ENCODE measurements at places on chromosomes 7 and 10. TPM values are rescaled to one million over a fixed set of nuclear protein-coding genes. Genes with fewer than 3 reads are reported as not detected.

LRIT1 gene
- total RNA-seq, result not detected

CALML5 gene
- total RNA-seq, result 0.23 TPM

PODXL gene
- total RNA-seq, result 623 TPM

PCDH15 gene
- total RNA-seq, result 0.48 TPM

CPVL gene
- total RNA-seq, result 43.8 TPM

CFAP43 gene
- total RNA-seq, result 0.69 TPM

RET gene
- total RNA-seq, result 17.8 TPM

HOXA7 gene
- not detected for total RNA-seq

RALA gene
- 59.3 TPM for total RNA-seq

GRCh38 chr10:71335173-71335708 lies 16.2 kb downstream of the SLC29A3 start:
- peaks cover 30% of the 10 kb centered on the region for H3K4me1 ChIP-seq
- H3K4me3 ChIP-seq, result no peak overlapping the region
- DNase-seq, result no peak

GRCh38 chr10:132981173-132981555 lies 38.8 kb upstream of the CFAP46 start:
- H3K27me3 ChIP-seq, result no peaks in the 10 kb centered on the region
- H3K27ac ChIP-seq, result no peak overlapping the region
- H3K4me1 ChIP-seq, result peaks cover 3% of the 10 kb centered on the region
- no peak overlapping the region for H3K4me3 ChIP-seq
- no peaks in the 10 kb centered on the region for H3K36me3 ChIP-seq
- no peak for DNase-seq

DNA sequence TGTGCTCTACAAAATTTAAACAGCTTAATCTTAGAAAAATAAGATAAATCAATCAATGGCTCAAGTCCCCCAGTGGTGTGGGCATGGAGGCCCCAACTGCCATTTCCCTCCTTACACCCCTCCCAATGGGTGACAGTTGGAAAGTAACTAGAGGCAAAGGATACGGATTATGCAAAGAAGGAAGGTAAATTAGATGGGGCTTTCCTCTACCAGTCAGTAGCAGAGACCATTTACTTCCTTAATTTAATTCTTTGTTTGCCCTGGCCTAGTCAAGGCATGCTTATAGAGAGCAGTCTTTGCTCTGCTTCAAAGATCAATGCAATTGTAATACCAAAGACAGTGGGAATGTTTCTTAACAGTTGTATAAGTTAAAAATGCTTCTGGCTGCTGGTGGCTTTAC lies 63.3 kb upstream of the PAPSS2 start:
- H3K27ac ChIP-seq, result no peak overlapping the region
- DNase-seq, result no peak
- no peak overlapping the region for H3K4me3 ChIP-seq

- H3K4me1 ChIP-seq, result no peaks in the 10 kb centered on the region
- no peaks in the 10 kb centered on the region for H3K27me3 ChIP-seq
- no peak overlapping the region for H3K4me3 ChIP-seq
These were observed 83.8 kb downstream of the TMEM130 start for GRCh38 chr7:98785929-98786571.

GRCh38 chr10:129899276-129900130 lies 64.6 kb downstream of the EBF3 start:
- peaks cover 75% of the 10 kb centered on the region for H3K4me1 ChIP-seq
- H3K4me3 ChIP-seq, result no peak overlapping the region
- no peak for DNase-seq
- H3K27ac ChIP-seq, result no peak overlapping the region
- no peaks in the 10 kb centered on the region for H3K36me3 ChIP-seq
- peaks cover 59% of the 10 kb centered on the region for H3K27me3 ChIP-seq

DNA sequence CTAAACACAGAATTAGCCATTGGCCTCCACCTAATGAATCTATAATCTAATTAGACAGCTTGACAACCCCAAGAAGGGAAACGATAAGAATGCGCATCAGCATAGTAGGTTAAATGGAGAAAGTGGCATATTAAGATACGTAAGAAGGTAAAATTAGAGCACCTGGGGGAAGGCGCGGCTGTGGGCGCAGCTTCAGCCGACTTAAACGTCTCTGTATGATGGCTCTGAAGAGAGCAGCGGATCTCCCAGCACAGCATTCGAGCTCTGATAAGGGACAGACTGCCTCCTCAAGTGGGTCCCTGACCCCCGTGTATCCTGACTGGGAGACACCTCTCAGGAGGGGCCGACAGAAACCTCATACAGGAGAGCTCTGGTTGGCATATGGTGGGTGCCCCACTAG lies 518.8 kb downstream of the PHTF2 start:
- no peak overlapping the region for H3K27ac ChIP-seq
- H3K4me1 ChIP-seq, result peaks cover 19% of the 10 kb centered on the region
- no peaks in the 10 kb centered on the region for H3K27me3 ChIP-seq
- H3K4me3 ChIP-seq, result no peak overlapping the region

DNA sequence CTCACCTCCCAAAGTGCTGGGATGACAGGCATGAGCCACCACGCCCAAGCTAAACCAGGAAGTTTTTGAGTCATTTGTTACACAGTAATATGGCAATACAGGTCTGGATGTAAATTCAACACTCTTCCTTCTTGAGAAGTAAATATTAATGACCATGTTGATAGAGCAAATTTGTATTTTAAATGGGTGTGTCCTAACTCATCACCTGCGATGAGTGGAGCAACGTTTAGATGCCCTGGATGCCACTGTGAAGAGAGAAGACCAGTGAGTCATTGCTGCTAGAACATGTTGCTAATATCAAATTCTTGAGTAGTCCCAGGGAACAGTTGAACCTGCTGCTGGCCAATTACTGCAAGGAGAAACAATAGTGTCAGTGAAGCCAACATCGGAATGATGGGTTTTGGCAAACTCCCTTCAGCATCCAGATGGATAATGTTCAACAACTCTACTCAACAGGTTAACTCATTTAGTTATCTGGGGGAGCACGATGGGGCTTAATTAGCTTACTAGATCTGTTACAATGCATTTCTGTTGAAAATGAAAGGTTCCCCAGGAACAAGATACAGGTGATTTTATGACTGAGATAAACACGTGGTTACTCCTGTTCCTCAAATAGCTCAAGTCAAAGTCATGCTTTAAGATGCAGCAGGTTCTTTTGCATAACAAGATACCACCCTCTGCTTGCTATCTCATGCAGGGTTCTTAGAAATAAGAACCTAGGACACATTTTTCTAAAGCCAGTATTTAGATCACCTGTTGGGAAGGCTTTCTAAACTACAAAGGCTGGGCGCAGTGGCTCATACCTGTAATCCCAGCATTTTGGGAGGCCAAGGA lies 146.8 kb downstream of the CALN1 start:
- no peak overlapping the region for H3K4me3 ChIP-seq
- peaks cover 20% of the 10 kb centered on the region for H3K36me3 ChIP-seq
- H3K4me1 ChIP-seq, result peaks cover 58% of the 10 kb centered on the region
- no peaks in the 10 kb centered on the region for H3K27me3 ChIP-seq
- no peak overlapping the region for H3K27ac ChIP-seq

- peaks cover 74% of the 10 kb centered on the region for H3K36me3 ChIP-seq
- no peak overlapping the region for H3K4me3 ChIP-seq
- H3K27ac ChIP-seq, result no peak overlapping the region
- H3K27me3 ChIP-seq, result no peaks in the 10 kb centered on the region
- DNase-seq, result no peak
These were observed 77.2 kb downstream of the DYNC2I1 start for GRCh38 chr7:158933468-158934139.

- H3K4me3 ChIP-seq, result no peak overlapping the region
- no peak overlapping the region for H3K27ac ChIP-seq
- no peaks in the 10 kb centered on the region for H3K27me3 ChIP-seq
- H3K4me1 ChIP-seq, result peaks cover 19% of the 10 kb centered on the region
- peak; percentile 4 for DNase-seq
- peaks cover 3% of the 10 kb centered on the region for H3K36me3 ChIP-seq
These were observed 115.7 kb upstream of the RET start for GRCh38 chr10:42960991-42961795.

GRCh38 chr7:76072243-76073148 lies 24.6 kb downstream of the MDH2 start:
- DNase-seq, result peak; percentile 16
- no peaks in the 10 kb centered on the region for H3K27me3 ChIP-seq
- H3K36me3 ChIP-seq, result no peaks in the 10 kb centered on the region
- no peak overlapping the region for H3K4me3 ChIP-seq

DNA sequence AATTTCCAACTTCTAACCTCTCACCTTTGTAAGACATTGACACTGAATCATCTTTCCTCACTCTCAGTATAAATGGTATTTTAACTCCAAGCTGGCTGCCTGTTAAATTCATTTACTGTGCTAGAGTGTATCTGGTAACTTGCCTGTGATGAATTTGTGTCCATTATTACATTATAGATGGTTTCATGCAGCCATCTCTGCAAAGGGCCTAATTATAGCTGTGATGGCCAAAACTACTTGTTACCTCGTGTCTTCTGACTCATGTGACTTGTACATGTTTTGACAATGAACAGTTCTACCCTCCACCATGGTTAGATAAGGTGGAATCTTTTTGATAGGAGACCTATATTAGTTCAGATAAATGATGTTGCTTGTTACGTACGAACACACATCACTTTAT lies 392.0 kb downstream of the PAXIP1 start:
- no peaks in the 10 kb centered on the region for H3K4me1 ChIP-seq
- no peak overlapping the region for H3K4me3 ChIP-seq
- no peak for DNase-seq
- peaks cover 2% of the 10 kb centered on the region for H3K27me3 ChIP-seq

GRCh38 chr10:123746061-123746460 lies 79.9 kb downstream of the GPR26 start:
- H3K4me3 ChIP-seq, result no peak overlapping the region
- H3K27ac ChIP-seq, result no peak overlapping the region
- H3K4me1 ChIP-seq, result peaks cover 35% of the 10 kb centered on the region
- peaks cover 8% of the 10 kb centered on the region for H3K27me3 ChIP-seq
- DNase-seq, result no peak

GRCh38 chr7:29270594-29271318 lies 76.2 kb downstream of the CHN2 start:
- H3K4me1 ChIP-seq, result peaks cover 37% of the 10 kb centered on the region
- DNase-seq, result no peak
- H3K27me3 ChIP-seq, result no peaks in the 10 kb centered on the region
- no peak overlapping the region for H3K27ac ChIP-seq

GRCh38 chr7:44767134-44767911 lies 18.7 kb downstream of the ZMIZ2 start:
- no peaks in the 10 kb centered on the region for H3K27me3 ChIP-seq
- H3K27ac ChIP-seq, result no peak overlapping the region

DNA sequence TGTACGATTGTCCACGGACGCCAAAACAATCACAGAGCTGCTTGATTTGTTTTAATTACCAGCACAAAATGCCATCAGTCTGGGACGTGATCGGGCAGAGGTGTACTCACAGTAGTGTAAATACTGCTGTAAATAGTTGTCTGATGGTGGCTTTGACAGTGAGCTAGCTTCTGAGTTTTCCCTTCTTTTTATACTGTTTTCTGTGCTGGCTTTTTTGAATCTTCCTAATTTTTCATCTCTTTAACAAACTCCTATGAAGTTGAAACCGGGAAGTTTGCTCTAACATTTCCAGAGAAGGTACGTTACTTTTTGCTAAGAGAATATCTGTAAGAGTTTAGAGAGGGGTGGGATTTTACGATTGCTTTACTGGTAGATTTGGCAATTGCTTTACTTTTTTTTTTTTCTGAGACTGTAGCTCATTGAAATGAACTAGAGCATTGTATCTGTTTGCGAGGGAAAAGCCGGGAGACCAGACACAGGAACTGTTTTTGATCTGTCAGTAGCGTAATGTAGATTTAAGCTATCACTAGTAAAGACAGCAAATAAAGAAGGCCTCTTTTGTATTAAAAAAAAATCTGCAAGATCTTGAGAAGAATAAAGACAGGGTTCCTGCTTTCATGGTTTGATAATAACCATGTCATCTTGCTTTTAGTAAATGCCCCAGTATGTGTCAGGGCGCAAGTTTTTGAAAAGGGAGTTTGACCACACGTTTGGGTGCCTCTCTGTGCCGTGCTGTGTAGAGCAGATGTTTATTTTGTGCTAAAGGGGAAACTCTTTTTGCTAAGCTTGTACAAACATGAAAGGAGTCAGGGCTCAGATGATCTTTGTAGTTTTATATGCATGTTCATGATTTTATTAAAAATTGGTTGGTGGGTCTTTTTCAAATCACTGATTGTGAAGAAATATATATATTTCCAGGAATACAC lies 712 bp downstream of the FOXP2 start:
- no peak for DNase-seq
- H3K4me1 ChIP-seq, result peaks cover 12% of the 10 kb centered on the region
- no peak overlapping the region for H3K4me3 ChIP-seq
- H3K27me3 ChIP-seq, result no peaks in the 10 kb centered on the region

GRCh38 chr10:83073472-83073871 lies 1065.8 kb upstream of the GHITM start:
- peaks cover 22% of the 10 kb centered on the region for H3K4me1 ChIP-seq
- H3K27me3 ChIP-seq, result no peaks in the 10 kb centered on the region
- H3K36me3 ChIP-seq, result peaks cover 16% of the 10 kb centered on the region
- no peak overlapping the region for H3K4me3 ChIP-seq
- no peak for DNase-seq
- no peak overlapping the region for H3K27ac ChIP-seq

GRCh38 chr7:111785076-111785475 lies 222.8 kb upstream of the IMMP2L start:
- DNase-seq, result no peak
- peaks cover 36% of the 10 kb centered on the region for H3K4me1 ChIP-seq
- H3K36me3 ChIP-seq, result peaks cover 2% of the 10 kb centered on the region
- no peaks in the 10 kb centered on the region for H3K27me3 ChIP-seq
- no peak overlapping the region for H3K4me3 ChIP-seq

GRCh38 chr7:41695661-41696322 lies 7.1 kb downstream of the INHBA start:
- H3K4me3 ChIP-seq, result no peak overlapping the region
- DNase-seq, result no peak
- H3K27ac ChIP-seq, result no peak overlapping the region
- peaks cover 18% of the 10 kb centered on the region for H3K27me3 ChIP-seq
- no peaks in the 10 kb centered on the region for H3K36me3 ChIP-seq

- H3K27me3 ChIP-seq, result no peaks in the 10 kb centered on the region
- H3K4me3 ChIP-seq, result no peak overlapping the region
- no peaks in the 10 kb centered on the region for H3K36me3 ChIP-seq
- DNase-seq, result no peak
These were observed 26.1 kb upstream of the ITGB1 start for GRCh38 chr10:32984003-32984600.

DNA sequence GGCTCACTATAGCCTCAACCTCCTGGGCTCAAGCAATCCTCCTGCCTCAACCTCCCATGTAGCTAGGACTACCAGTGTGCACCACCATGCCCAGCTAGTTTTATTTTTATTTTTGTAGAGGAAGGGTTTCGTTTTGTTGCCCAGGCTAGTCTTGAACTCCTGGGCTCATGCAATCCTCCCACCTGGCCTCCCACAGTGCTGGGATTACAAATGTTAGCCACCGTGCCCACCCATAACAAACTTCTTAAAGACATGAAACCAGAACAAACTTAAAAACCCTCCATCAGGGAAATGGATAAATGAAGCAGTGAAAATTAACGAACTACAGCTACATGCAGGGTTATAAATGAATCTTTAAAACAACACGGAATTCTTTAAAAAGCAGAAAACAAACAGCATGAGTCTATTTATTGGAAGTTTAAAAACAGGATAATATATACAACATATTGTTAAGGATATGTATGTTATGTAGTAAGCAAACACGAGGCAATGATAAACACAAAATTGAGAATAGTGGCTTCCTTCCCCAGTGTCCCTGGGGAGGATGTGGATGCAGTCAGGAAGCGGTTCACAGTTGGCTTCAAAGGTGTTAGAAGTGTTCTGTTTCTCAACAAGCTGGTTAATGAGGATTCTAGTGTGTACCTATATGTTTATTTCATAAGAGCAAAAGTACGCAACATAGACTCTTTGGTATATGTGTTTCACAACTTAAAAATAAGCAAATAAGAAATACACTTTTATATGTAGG lies 128.2 kb upstream of the IMMP2L start:
- H3K27me3 ChIP-seq, result no peaks in the 10 kb centered on the region
- H3K4me3 ChIP-seq, result no peak overlapping the region
- H3K36me3 ChIP-seq, result no peaks in the 10 kb centered on the region

Data from WTC11 (cell line).